ENCODE measurements at places on chromosomes 4 and X.
A peak's percentile ranks its signal among the peaks of the same experiment; 100 is the strongest.

- peak; percentile 49 for DNase-seq
Observed at GRCh38 chr4:7900334-7900909, 39.2 kb downstream of the AFAP1 start.

GRCh38 chr4:77728420-77728819, 90.7 kb downstream of the CNOT6L start:
- DNase-seq: no peak

DNA sequence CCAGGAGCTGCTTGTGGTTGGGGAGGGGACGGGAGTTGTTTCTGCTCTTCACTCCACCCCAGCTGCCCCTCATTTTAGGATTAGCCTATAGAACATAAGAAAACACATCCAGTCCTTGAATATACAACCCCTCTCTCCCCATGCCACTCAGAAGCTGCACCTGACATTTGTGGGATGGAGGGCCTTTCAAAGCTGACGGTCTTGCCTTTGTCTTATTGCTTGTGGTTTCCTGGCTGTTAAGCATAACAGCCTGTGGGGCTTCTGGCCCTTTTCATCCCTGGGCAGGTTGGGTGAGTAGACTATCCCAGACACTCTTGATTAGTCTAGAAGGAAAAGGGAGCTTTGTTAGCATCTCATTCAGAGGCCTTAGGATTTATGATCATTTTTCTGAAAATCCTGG, 407.6 kb upstream of the BOD1L1 start:
- no peak for DNase-seq

DNA sequence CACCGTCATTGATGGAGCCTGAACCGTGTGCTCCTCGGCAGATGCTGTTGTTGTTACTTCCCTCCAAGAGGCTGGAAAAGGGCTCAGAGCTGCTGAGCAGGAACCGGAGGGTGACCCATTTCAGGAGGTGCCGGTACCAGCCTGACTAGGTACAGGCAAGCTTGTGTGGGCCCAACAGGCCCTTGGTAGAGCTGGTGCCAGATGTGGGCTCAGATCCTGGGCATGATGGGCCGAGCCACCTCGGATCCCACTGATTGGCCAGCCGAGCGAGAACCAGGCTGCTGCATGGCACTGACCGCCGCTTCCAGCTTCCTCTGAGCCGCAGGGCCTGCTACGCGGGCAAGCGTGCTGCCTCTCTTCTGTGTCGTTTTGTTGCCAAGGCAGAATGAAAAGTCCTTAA, 33.7 kb downstream of the NOP14 start:
- DNase-seq: no peak

- no peak for DNase-seq
Observed at GRCh38 chr4:7032596-7032995, 10.6 kb upstream of the TADA2B start.

- no peak for DNase-seq
Observed at GRCh38 chr4:186912606-186913005, 188.9 kb upstream of the FAT1 start.

DNA sequence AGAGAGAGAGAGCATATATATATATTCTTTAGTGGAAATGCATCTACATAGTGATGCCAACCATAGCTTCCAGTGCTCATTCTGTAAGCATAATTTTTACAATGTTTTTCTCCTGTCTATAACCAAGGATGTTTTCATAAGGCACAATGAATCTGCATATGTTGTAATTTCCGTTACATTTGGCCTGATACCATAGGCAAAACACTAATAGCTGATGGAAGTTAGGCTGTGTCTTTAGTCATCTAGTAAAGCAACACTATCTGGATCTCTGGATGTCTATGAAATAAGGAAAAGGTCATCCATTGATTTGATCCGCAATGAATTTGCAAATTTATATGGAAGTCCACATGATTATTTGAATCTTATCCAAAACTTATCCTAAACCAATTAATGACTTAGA, 8.1 kb downstream of the PCDH7 start:
- peak; percentile 12 for DNase-seq

DNA sequence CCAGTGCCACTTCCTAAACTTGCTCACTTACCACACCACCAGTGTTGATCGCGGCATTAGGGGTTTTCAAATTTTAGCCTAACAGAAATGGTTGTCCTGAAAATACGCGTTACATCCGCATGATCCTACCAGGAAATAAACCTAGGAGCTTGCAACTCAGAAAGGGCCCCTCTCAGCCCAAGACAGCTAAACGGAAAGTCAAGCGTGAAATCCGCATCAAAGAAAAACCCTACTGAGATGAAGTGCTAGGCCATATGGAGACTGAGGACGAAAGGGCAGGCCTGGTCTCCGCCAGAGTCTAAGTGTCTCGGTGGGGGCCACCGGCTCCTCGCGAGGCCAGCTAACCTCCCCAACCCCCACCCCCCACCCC, 626 bp downstream of the YTHDC1 start:
- peak; percentile 44 for DNase-seq

GRCh38 chrX:49269767-49270248, at the start of gene PPP1R3F:
PPP1R3F (plus strand) TSS chrX:49269793; CDS start chrX:49269870, 77 bp downstream.
- no peak for DNase-seq

- no peak for DNase-seq
Observed at GRCh38 chr4:54109241-54110018, 9.5 kb downstream of the GSX2 start.

DNA sequence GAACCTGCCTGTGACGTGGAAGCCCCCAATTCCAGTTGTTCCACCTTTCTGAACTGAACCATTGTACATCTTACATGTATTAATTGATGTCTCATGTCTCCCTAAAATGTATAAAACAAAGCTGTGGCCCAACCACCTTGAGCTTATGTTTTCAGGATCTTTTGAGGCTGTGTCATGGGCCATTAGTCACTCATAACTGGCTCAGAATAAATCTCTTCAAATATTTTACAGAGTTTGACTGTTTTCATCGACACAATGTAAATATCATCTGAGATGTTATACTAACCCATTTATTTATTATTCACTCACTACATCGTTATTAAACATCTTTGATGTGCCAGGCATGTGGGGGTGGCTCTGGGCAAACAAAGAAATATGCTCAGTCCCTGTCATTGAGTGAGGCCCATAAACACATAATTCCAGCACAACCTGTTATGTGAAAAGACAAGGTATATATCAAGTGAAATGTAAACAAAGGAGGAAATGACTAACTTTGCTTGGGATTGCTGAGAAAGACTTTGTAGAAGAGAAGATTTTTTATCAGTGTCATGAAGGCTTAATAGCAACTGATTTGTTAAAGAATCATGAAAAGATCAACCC, 34.5 kb upstream of the PPM1K start:
- no peak for DNase-seq

DNA sequence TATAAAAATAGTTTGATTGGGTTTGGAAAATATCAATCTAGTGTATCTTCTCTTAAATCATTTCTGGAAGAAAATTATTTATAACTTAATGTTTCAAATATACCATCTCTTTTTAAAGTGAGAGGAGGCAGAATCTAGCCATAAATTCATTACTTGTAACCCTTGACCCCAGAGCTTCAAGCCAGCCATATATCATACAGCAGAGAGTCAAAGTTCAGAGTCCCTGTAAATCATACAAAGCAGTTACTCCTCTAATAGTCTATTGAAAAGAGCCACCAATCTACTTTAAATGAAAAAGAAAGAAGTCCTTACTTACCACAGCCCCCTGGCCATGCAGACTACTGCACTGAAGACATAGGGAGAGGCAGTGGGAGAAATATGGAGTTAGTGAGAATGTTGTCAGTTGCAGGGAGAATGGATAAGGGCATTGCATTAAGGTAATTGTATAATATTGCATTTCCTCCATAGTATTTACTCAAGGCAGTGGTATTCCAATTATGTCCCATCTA, 229.5 kb downstream of the NKX6-1 start:
- DNase-seq: no peak

DNA sequence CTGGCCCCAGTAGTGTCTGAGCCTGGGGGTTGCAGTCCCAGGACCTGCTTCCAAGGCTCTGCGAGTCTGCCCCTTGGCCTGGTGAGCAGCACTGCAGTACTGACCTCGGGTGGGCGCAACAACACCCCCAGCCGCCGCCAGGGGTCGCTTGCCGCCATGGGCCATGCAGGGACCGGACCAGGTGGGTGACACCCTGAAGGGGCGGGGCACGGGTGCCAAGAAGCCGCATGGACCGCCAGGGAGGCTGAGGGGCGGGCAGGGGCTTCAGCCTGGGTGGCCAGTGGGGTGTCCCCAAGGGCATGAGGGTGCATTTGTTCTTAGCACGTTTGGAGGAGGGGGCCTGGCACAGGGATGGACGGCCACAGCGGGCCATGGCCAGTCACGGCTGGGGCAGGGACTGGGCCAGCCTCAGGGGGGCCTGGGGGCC, 25.0 kb downstream of the TACC3 start:
- peak; percentile 72 for DNase-seq

GRCh38 chr4:187995322-187996207, at the start of gene ZFP42:
ZFP42 (plus strand) TSS chr4:187995771; CDS start chr4:188002808, 7,037 bp downstream.
- no peak for DNase-seq

DNA sequence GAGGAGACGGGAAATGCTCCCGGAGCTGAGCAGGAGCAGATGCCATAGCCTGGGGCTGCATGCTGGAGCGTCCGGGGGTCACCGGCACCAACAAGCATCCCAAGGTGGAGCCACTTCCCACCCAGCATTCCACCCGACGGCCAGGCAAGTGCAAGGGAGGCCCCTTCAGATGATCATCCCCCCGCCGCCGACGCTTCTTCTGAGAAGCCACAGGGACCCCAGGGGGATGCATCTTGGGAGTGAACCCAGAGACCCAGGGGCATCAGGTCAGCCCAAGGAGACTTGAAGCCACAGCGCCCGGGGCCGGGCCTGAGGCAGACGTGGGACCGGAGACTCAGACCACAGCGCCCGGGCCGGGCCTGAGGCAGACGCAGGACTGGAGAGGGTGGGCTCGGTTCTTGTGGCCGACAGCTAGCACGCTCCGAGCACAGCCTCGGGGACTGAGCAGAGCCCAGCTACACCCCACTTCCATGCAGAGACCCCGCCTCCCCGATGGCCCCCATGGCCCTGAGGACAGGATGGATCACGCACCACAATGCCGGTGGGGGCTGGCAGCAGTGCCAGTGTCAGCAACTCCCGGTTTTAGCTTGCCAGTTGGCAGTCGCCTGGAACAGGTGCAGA, 33.0 kb upstream of the CPLX1 start:
- DNase-seq: no peak

- DNase-seq: no peak
Observed at GRCh38 chr4:76641758-76642157, 206.7 kb downstream of the SHROOM3 start.

DNA sequence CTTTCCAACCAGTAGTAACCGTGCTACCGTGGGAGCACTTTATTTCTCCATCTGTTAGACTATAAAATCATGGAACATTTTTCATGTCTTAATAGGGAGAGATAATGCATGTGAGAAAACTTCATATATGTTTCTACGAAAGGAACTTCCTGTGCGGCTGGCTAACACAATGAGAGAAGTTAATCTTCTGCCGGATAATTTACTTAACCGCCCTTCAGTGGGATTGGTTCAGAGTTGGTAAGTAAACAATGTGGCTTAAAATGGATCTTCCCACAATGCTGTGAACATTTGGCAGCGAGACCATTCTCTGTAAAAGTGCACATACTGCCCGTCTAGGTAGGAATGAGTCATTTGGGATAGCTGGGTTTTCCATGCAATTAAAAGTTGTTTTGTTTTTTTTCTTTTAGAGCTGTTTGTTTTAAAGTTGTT, 29.6 kb downstream of the PDK3 start:
- DNase-seq: peak; percentile 83

- peak; percentile 57 for DNase-seq
Observed at GRCh38 chrX:47497271-47497888, 14.4 kb upstream of the ZNF41 start.

DNA sequence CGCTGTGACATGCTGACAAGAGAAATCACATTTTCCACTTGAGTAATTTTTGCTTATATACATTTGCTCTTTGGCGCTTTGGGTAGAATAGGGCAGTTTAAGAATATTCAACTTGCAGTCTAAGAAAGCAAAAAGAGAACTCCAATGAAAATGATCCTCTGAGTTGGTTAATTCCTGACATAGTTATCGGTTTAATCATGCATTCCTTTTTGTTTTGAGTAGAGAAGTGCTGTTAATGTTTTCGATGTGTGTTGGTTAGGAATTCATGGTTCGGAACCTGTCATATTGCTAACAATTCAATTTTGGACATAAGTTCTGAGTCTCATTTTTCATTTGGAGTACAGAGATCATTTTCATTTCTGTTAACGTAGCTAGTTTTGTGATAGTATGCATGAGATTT, 700.6 kb upstream of the PITX2 start:
- peak; percentile 53 for DNase-seq

- DNase-seq: no peak
Observed at GRCh38 chr4:123530357-123530756, 133.8 kb downstream of the SPRY1 start.

- peak; percentile 75 for DNase-seq
Observed at GRCh38 chr4:183398298-183399125, 45.9 kb upstream of the CDKN2AIP start.

GRCh38 chr4:105058177-105058812, 88.4 kb upstream of the TET2 start:
- DNase-seq: peak; percentile 55

DNA sequence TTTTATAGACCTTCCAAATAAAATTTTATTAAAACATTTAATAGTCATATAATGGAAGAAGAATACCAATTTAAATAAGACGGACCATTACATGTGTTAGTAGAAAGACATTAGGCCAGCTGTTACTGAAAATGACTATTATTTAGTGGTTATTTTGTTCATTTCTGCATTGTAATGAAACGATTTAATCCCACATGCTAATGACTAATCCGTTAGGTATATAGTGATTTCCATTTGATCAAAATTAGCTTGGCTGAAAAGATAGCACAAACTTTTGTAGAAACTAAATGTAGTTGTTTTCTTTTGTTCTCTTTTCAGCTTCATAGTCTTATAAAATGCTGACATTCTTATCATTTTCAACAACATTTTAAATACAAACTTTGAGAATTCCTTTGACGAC, 556.1 kb upstream of the TENM3 start:
- no peak for DNase-seq

- DNase-seq: no peak
Observed at GRCh38 chr4:185190306-185190856, 13.4 kb downstream of the CFAP97 start.

DNA sequence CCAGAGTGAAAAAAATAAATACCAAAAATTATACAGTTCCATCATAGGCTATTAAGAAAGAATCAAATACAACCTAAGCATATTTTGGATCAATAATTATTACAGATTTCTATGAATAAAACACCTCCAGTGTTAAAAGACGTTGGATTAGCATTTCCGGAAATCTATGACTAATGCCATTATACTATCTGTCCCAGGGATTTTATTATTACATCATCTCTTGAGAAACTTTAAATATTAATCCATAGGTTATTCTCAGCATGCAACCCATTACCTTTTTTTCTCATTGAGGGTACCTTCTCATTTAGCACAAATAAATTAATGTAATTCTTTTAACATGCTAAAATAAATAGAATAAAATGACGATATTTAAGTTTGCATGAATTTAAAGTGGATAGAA, 44.6 kb downstream of the CXorf58 start:
- no peak for DNase-seq

- no peak for DNase-seq
Observed at GRCh38 chrX:110374559-110374958, 15.9 kb downstream of the RTL9 start.

- no peak for DNase-seq
Observed at GRCh38 chrX:69120476-69120875, 44.8 kb downstream of the PJA1 start.
